ENCODE measurements at places on chromosomes 4 and X. TPM values are rescaled to one million over a fixed set of nuclear protein-coding genes. Genes with fewer than 3 reads are reported as not detected.

The PHEX gene
- 0.27 TPM for total RNA-seq

The SGMS2 gene
- total RNA-seq = 68.9 TPM

The SMR3B gene
- not detected for total RNA-seq

The FAM184B gene
- not detected for total RNA-seq

The NAP1L3 gene
- 37.9 TPM for total RNA-seq

The TACR3 gene
- total RNA-seq = 0.27 TPM

The DCAF4L1 gene
- 0.10 TPM for total RNA-seq

The DCTD gene
- 92.6 TPM for total RNA-seq

The GLA gene
- 134 TPM for total RNA-seq

The EGF gene
- 13.0 TPM for total RNA-seq

DNA sequence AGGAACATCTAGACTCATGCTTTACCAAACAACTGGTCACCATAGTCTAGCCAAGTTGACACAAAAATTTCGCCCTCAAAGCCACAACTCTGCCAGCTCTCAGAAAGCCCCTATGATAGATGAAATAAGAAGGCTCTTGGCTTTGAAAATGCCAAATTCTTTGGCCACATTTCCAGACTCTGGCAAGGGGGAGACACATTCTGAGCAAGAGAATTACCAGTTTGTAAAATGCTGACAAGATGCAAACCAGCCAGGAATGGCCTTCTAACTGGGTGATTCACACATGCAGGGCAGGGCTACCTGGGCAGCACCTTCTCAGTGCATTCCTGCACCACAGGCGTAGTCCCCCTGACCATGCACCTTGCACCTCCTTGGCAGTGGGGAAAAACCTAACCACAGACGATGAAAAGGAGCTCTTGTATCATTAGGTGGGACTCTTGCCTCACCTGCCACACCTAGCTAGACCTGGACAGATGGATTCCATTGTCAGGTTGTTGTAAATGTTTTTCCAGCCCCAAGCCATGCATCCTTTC lies 77.4 kb upstream of the CPEB2 start:
- DNase-seq = no peak
- H3K4me1 ChIP-seq = no peaks in the 10 kb centered on the region
- H3K27me3 ChIP-seq = no peaks in the 10 kb centered on the region
- no peak overlapping the region for H3K4me3 ChIP-seq
- H3K36me3 ChIP-seq = no peaks in the 10 kb centered on the region

- H3K4me1 ChIP-seq = no peaks in the 10 kb centered on the region
- no peak overlapping the region for H3K4me3 ChIP-seq
- peaks cover 6% of the 10 kb centered on the region for H3K36me3 ChIP-seq
- H3K27ac ChIP-seq = no peak overlapping the region
These were observed 59.1 kb downstream of the ZFX start for GRCh38 chrX:24208496-24209240.

GRCh38 chrX:103517246-103517645 lies 2.0 kb downstream of the RAB40A start:
- H3K27me3 ChIP-seq = no peaks in the 10 kb centered on the region
- no peaks in the 10 kb centered on the region for H3K36me3 ChIP-seq
- H3K4me3 ChIP-seq = no peak overlapping the region
- H3K27ac ChIP-seq = no peak overlapping the region
- no peak for DNase-seq

- H3K4me1 ChIP-seq = no peaks in the 10 kb centered on the region
- H3K27ac ChIP-seq = no peak overlapping the region
- H3K27me3 ChIP-seq = no peaks in the 10 kb centered on the region
These were observed 38.6 kb downstream of the TMEM150C start for GRCh38 chr4:82523179-82523578.

- H3K4me3 ChIP-seq = no peak overlapping the region
- H3K27ac ChIP-seq = no peak overlapping the region
These were observed 70.8 kb downstream of the GAB1 start for GRCh38 chr4:143407474-143407873.

GRCh38 chr4:101135371-101136010 lies 211.8 kb downstream of the PPP3CA start:
- no peaks in the 10 kb centered on the region for H3K36me3 ChIP-seq
- no peaks in the 10 kb centered on the region for H3K27me3 ChIP-seq
- H3K4me1 ChIP-seq = no peaks in the 10 kb centered on the region
- H3K4me3 ChIP-seq = no peak overlapping the region

GRCh38 chrX:40733706-40734105 lies 1.6 kb downstream of the MED14 start:
- H3K27ac ChIP-seq = no peak overlapping the region
- peak overlapping the region; percentile 77 for H3K4me3 ChIP-seq
- DNase-seq = no peak
- peaks cover 13% of the 10 kb centered on the region for H3K4me1 ChIP-seq
- no peaks in the 10 kb centered on the region for H3K27me3 ChIP-seq

- no peaks in the 10 kb centered on the region for H3K4me1 ChIP-seq
- H3K27ac ChIP-seq = no peak overlapping the region
- no peak overlapping the region for H3K4me3 ChIP-seq
- DNase-seq = no peak
- H3K27me3 ChIP-seq = no peaks in the 10 kb centered on the region
- no peaks in the 10 kb centered on the region for H3K36me3 ChIP-seq
These were observed 25.8 kb upstream of the SEPTIN11 start for GRCh38 chr4:76923619-76924357.

DNA sequence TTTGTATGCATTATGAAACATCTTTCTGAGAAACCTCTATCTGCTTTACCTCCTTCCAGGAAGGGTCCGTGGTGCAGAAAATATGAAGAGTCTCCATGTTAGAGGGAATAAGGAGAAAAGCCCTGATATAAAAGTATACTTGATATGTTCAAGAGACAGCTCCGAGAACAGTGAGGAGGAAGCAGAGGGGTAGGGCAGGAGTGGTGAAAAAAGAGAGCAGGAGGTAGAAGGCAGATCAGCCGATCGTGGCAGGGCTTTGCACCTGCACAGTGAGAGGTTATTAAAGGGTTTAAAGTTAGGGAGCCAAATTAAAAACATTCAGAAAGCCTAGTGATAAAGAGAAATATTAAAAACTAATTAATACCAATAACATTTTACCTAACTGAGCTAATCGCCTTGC lies 419.7 kb downstream of the FAT4 start:
- DNase-seq = no peak
- peaks cover 4% of the 10 kb centered on the region for H3K4me1 ChIP-seq
- no peaks in the 10 kb centered on the region for H3K36me3 ChIP-seq

- H3K4me1 ChIP-seq = no peaks in the 10 kb centered on the region
- no peak overlapping the region for H3K4me3 ChIP-seq
- H3K27ac ChIP-seq = no peak overlapping the region
- H3K27me3 ChIP-seq = no peaks in the 10 kb centered on the region
- H3K36me3 ChIP-seq = no peaks in the 10 kb centered on the region
These were observed 365.7 kb upstream of the CPEB2 start for GRCh38 chr4:14636563-14636962.

DNA sequence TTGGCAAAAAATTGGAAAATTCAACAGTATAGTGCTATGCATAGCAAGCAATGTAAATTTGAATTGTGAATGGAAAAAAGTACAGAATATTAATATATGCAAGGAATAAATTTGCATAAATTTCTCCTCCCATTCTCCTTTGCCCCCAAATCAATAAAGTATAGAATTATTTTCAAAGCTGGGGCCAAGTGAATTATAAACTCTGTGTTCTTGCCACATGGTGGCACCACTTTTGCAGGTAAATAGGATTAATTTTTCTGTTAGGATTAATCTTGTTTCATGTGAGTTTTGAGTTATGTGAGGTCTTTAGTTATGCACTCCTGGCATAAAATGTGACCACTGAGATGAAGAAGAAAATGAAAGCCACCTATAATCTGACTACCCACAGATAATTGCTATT lies 19.9 kb downstream of the COPS4 start:
- H3K36me3 ChIP-seq = no peaks in the 10 kb centered on the region
- no peak for DNase-seq
- H3K4me3 ChIP-seq = no peak overlapping the region
- no peaks in the 10 kb centered on the region for H3K4me1 ChIP-seq

GRCh38 chr4:74649193-74649592 lies 145.1 kb downstream of the BTC start:
- no peak overlapping the region for H3K27ac ChIP-seq
- H3K4me1 ChIP-seq = no peaks in the 10 kb centered on the region
- H3K4me3 ChIP-seq = no peak overlapping the region
- H3K36me3 ChIP-seq = no peaks in the 10 kb centered on the region
- no peaks in the 10 kb centered on the region for H3K27me3 ChIP-seq

DNA sequence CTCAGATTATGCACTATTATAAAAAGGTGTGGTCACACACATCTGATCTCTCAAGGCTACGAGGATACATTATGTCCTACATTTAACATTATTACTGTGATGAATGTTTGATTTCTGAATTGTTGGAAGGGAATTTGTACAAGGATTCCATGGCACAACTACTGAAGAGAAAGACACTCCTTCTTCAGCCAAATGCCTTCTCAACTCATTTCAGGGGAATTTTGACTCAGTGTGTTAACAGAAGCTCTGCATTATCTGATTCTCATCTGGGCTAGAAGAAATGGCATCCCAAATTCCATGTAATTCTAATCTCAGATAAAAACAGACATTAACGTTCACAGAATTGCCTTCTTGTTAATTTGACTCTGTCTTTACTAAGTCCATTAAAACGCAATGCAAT lies 477.7 kb downstream of the PDGFC start:
- no peaks in the 10 kb centered on the region for H3K27me3 ChIP-seq
- no peaks in the 10 kb centered on the region for H3K36me3 ChIP-seq
- no peak overlapping the region for H3K4me3 ChIP-seq
- DNase-seq = no peak
- no peak overlapping the region for H3K27ac ChIP-seq

GRCh38 chr4:23717528-23718248 lies 172.2 kb downstream of the PPARGC1A start:
- peak; percentile 18 for DNase-seq
- H3K4me1 ChIP-seq = no peaks in the 10 kb centered on the region
- H3K27ac ChIP-seq = no peak overlapping the region
- no peaks in the 10 kb centered on the region for H3K27me3 ChIP-seq

- no peaks in the 10 kb centered on the region for H3K27me3 ChIP-seq
- no peaks in the 10 kb centered on the region for H3K36me3 ChIP-seq
- no peak overlapping the region for H3K4me3 ChIP-seq
- no peak for DNase-seq
- H3K27ac ChIP-seq = no peak overlapping the region
- H3K4me1 ChIP-seq = peaks cover 5% of the 10 kb centered on the region
These were observed 78.8 kb upstream of the PACRGL start for GRCh38 chr4:20621476-20621875.

DNA sequence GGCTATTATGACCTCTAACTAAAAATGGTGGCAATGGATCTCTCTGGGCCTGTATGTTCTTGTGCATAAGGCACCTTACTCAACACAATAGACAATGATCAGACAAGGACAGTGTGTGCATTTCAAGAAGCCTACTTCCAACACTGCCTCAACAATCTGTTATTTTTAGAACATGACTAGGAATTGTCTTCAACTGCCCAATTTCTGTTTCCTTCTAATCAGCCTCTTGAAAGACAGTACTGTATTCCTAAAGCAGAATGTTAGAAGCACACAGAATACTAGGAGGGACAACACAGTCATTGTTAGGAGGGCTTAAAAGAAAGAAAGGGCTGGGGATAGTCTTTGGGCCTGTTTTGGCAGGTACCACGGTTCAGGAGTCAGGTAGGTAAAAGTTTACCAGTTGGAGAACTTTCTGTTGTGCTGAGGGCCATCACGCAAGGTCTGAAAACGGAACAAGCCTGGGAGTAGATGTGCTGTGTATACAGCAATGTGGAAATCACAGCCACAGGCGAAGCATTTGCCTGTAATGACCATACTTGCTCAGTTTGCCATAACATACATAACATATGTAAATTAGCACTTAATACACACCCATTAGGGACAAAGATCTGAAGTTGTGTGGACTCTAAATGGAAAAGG lies 100.8 kb upstream of the ATXN3L start:
- no peak overlapping the region for H3K4me3 ChIP-seq
- no peak for DNase-seq
- no peaks in the 10 kb centered on the region for H3K27me3 ChIP-seq
- H3K27ac ChIP-seq = no peak overlapping the region
- H3K36me3 ChIP-seq = no peaks in the 10 kb centered on the region

- no peaks in the 10 kb centered on the region for H3K4me1 ChIP-seq
- H3K27me3 ChIP-seq = no peaks in the 10 kb centered on the region
- no peak for DNase-seq
These were observed 443.9 kb upstream of the INTU start for GRCh38 chr4:127188847-127189246.

DNA sequence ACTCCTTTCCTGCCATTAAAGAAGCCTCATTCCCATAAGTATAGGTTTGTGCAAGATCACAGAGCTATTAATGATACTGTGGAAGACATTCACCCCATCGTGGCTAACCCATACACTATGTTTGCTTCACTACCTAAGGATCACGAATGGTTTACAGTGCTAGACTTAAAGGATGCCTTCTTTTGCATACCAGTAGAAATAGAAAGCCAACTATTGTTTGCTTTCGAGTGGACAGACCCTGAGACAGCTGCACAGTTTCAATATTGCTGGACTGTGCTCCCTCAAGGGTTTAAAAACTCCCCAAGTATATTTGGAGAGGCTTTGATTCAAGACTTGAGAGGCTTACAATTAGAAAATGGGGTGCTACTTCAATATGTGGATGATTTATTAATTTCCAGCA lies 16.0 kb upstream of the PAPSS1 start:
- no peak for DNase-seq
- peaks cover 33% of the 10 kb centered on the region for H3K4me1 ChIP-seq
- no peaks in the 10 kb centered on the region for H3K36me3 ChIP-seq
- no peak overlapping the region for H3K27ac ChIP-seq
- no peak overlapping the region for H3K4me3 ChIP-seq

- H3K4me3 ChIP-seq = no peak overlapping the region
- no peaks in the 10 kb centered on the region for H3K36me3 ChIP-seq
- H3K27ac ChIP-seq = no peak overlapping the region
- DNase-seq = no peak
- no peaks in the 10 kb centered on the region for H3K4me1 ChIP-seq
These were observed 37.9 kb upstream of the SORBS2 start for GRCh38 chr4:185849664-185850550.

DNA sequence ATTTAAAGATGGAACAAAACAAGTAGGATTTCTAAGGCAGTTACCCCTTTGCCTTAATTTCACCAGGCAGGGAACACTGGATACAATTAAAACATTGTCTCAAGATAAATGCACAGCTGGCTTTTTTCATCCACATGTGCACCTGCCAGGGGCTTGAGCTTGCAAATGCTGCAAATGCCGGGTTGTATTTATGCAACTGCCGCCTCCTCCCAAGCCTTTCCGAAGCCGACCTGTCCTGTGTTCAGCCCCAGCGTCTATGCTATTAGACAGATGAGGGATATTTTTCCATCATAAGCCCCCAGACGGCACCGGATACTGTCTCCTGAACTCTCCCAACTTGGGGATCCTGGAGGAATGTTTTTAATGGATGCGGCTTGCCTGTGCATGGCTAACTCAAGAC lies 251.6 kb downstream of the CRLF2 start:
- no peak overlapping the region for H3K27ac ChIP-seq
- no peak overlapping the region for H3K4me3 ChIP-seq
- no peaks in the 10 kb centered on the region for H3K36me3 ChIP-seq

GRCh38 chrX:15988661-15989603 lies 134.3 kb upstream of the AP1S2 start:
- H3K36me3 ChIP-seq = no peaks in the 10 kb centered on the region
- peak; percentile 15 for DNase-seq
- no peaks in the 10 kb centered on the region for H3K27me3 ChIP-seq
- peak overlapping the region; percentile 19 for H3K27ac ChIP-seq
